ENCODE measurements at places on chromosomes 13 and 19. TPM values are rescaled to one million over a fixed set of nuclear protein-coding genes. Genes with fewer than 3 reads are reported as not detected.

ZNF541 gene
- total RNA-seq, result 0.31 TPM

DNA sequence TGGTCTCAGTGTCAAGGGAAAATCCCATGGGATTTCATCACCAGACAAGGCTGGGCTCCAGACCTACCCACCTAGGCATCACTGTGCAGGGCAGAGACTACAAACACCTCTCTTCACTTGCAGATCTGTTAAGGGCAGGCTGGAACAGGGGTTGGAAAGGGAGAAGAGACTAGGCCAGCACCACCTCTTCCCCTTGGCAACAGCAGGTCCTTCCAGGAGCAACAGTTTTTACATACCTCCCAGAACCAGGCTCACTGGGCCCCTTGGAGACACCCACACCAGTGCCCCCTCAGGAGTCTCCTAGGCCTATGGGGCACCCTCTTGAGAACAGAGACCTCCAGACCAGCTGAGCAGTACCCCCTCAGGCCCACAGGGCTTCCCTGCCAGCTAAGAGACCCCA lies 2.5 kb upstream of the UBE2M start:
- DNase-seq, result no peak

EHD2 gene
- total RNA-seq, result 1.1 TPM

DNA sequence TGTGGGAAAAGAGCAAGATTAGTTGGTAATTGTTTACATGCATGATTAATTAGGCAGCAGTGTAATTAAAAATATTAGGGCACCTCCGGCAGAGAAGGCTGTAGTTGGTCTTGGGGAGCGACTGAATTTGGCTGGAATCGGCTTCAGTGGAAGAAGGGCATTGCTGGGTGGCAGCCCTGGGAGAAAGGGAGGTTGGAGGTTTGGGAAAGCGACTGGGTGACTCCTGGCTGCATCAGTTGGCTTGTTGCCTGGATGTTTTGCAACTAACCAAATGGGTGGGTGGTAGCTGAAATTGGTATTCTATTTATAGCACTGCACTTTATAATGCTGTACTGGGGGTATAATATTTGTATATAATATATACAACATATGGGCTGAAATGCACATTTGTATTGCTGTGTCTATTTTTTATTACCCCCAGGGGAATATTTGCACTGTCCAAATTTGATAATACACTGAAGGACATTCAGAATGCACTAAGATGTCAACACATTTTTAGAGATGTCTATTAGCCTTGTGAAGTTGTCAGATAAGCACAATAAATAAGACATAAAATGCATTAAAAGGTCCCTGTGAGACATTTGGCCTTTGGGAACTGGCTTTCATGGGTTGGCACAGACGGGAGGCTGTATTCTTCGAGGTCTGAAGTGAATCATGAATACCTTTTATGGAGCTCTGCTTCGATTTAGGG lies 1.7 kb downstream of the B3GLCT start:
- DNase-seq, result no peak

DNA sequence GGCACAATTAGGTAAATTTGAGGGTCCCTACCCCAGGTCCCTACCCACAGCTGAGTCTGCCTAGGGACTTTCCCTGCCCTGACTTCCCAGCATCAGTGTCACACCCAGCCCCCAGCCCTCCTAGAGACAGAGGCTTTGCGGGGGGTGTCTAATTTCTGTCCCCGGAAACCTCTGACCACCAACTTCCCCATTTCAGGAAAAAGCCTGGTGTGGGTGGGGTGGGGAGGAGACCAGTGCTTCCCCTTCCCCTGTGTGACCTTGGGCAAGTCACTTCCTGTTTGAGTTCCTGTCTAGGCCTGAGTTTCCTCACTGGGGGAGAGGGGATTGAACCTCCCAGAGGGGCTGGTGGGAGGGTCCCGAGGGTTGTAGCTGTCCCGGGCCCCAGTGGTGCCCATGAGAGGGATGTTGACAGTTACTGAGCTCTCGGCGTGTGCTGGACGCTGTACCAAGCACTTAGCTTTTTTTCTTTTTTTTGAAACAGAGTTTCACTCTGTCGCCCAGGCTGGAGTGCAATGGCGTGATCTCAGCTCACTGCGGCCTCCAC lies 7.9 kb downstream of the VASP start:
- peak; percentile 72 for DNase-seq

Measured in activated naive CD4-positive, alpha-beta T cell treated with anti-CD3 and anti-CD28 coated beads, Interleukin-2, amount 50 U/mL, for 72 hours (primary cell).